Activated CD4-positive, alpha-beta T cell treated with anti-CD3 and anti-CD28 coated beads for 4 hours (primary cell): ENCODE measurements at places on chromosomes 11 and 22.
A peak's percentile ranks its signal among the peaks of the same experiment; 100 is the strongest.

- no peak for DNase-seq
These were observed 10.1 kb downstream of the TSPAN4 start for GRCh38 chr11:852762-853161.

DNA sequence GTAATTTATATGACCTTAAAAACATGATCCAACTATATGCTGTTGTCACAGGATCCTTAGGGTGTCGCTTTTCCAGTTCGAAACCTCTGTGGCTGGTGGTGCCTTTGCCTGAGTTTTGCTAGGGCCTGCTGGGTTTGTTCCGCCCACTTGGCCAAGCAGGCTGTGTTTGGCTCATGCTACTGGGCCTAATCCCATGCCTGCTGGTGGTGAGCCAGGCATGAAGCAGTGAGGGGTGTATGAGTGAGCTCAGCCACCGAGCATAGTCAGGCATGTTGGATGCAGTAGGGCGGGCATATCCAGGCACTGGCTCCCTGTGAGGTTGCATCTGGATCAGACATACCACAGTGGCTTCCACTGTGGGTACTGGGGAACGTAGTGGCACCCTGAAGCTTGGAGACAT is 16.3 kb downstream of the NPAT start:
- DNase-seq, result no peak

DNA sequence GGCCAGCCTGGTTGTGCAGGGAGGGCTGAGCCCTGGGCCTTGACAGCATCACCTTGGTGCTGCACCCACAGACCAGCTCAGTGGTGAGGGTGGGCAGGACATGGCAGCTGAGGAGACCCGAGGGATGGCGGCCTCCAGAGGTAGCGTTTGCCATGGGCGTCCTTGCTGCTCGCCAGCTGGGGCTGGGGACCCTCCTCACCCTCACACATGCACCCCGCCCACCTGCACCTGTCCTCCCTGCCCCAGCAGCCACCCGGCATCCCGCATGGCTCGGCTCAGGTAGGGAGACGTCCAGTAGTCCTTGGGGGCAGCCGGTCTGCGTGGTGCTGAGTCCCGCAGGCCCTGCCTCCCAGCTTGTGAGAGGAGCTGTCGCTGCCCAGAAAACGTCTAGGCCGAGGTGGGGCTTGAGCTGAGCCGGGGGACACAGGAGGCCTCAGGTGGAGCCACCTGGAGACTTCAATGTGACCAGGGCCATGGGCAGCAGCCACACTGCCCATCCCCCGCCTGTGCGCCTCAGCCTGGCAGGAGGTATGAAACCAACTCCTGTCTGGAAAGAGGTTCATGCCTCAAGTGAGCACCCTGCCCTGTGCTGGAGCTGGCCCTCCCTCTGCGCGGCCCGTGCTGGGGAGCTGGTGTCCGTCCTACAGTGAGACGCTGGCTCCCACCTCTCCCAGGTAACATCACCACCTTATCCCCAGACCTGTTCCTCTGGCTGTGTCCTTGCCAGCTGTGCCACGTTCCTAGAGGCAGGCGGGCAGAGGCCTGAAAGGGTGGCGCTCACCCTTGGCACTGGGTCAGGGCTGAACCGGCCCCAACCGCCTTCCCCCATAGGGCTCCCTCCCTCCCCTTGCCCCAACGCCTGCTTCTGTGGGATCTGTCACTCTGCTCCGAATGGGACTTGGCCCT is 3.3 kb upstream of the TRABD start:
- DNase-seq, result no peak

DNA sequence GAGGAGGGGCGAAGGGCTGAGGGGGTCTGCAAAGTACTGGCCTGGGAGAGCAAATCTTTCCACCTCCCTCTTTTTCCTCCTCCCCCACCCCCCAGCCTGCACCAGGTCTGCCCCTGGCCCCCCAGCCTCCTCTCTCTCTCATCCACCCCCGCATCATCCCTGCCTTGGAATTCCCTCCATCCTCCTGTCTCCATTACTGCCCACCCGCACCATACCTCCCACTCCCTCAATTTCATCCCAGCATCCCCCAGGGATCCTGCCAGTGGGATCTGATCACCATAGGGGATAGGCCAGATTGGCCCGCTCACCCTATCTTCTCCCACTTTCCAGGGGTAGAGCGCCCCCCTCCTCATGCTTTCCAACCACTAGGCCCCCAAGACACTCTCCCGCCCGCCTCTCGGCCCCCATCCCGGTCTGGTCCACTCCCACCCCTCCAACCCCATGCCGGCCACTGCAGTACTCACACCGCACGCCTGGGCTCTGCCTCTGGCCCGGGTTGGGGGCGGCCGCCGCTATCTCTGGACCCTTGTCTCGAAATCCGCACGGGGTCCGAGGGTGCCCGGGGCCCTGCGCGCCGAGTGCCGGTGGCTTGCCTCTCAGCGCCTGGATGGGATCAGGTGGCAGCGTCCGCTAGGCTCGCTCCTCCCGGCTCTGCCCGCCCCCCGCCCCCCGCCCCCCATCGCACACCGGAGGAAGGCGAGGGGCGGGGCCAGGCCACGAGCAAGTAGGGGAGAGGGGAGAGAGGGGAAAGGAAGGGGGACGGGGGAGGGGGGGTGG is at the start of gene GAL3ST3:
Gene GAL3ST3 (minus strand): TSS at position 615 of the 777 bp plus-strand sequence. CDS start 3,746 bp downstream, outside the sequence.
- DNase-seq, result no peak

DNA sequence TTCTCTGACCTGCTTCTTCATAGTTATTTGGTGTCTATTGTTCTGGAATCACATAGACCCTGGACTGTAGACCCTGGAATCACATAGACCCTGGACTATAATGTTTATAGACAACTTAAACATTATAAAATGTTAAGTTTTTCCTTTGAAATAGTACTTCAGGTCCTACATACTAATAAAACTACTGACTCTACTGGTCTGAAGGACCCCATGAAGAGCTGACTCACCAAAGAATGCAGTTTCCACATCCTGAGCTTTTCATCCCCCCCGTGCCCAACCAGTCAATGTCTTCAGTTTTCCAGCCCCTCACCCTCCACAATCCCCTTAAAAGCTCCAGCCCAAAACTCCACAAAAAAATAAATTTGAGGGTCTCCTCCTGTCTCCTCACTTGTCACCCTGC is 6.6 kb upstream of the PLEKHA7 start:
- DNase-seq, result no peak

- DNase-seq, result no peak
These were observed 39.3 kb downstream of the CAPN1 start for GRCh38 chr11:65221026-65221425.

GRCh38 chr11:63510360-63511047 is 4.6 kb downstream of the LGALS12 start:
- no peak for DNase-seq

DNA sequence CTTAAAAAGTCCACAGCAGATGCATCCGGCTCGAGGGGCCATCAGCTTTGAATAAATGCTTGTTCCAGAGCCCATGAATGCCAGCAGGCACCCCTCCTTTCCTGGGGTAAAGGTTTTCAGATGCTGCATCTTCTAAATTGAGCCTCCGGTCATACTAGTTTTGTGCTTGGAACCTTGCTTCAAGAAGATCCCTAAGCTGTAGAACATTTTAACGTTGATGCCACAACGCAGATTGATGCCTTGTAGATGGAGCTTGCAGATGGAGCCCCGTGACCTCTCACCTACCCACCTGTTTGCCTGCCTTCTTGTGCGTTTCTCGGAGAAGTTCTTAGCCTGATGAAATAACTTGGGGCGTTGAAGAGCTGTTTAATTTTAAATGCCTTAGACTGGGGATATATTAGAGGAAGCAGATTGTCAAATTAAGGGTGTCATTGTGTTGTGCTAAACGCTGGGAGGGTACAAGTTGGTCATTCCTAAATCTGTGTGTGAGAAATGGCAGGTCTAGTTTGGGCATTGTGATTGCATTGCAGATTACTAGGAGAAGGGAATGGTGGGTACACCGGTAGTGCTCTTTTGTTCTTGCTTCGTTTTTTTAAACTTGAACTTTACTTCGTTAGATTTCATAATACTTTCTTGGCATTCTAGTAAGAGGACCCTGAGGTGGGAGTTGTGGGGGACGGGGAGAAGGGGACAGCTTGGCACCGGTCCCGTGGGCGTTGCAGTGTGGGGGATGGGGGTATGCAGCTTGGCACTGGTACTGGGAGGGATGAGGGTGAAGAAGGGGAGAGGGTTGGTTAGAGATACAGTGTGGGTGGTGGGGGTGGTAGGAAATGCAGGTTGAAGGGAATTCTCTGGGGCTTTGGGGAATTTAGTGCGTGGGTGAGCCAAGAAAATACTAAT is 1.9 kb downstream of the NEAT1 start:
- DNase-seq, result peak; percentile 73

DNA sequence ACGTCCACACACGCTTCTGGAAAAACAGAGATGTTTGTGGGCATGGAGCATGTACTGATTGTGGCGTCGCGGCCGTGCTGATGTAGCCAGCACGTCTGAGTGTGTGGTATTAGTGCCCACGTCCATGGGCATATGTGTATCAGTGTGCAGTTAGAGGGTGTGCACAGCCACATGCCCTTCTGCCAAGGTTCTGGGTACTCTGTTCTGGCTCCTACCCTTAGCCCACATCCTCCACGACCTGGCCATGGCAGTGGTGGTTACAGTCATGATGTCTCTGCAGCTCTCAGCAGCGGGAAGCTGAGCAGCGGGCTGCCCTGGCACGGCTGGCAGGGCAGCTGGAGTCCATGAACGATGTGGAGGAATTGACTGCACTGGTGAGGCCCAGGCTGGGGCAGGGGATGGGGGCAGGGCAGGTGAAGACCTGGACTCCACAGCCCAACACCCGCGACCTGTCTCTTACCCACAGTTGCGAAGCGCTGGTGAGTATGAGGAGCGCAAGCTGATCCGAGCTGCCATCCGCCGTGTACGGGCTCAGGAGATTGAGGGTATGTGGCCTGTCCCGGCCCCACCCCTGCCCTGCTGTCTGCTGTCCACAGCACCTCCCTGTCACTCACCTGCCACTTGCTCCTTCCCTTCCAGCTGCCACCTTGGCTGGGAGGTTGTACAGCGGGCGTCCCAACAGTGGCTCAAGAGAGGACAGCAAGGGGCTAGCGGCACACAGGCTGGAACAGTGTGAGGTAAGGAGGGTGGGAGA is 7.3 kb downstream of the SMTN start:
- DNase-seq, result no peak

DNA sequence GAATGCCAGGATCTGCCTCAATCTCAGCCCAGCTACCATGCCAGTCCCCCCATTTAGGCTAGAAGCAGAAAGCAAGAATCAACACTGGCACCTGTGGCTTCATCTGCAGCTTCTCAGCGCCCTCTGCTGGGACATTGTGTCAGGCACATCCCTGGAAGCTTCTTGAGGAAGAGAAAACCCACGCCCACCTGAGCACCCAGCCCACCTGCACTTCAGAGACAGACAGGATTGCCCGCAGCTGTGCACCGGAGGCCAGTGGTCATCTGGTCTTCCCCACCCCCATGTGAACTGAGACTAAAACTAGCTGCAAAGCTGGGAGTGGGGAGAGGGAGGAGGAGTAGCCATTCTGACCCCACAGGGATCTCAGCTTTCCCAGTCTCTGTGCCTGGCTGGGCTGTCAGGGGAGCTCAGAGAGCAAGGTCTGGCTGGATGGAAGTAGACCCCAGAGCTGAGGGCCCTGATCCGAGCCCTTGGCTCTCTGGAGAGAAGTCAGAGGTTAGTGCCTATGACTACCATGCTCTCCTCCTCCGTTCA is 66.8 kb downstream of the FEZ1 start:
- peak; percentile 42 for DNase-seq

DNA sequence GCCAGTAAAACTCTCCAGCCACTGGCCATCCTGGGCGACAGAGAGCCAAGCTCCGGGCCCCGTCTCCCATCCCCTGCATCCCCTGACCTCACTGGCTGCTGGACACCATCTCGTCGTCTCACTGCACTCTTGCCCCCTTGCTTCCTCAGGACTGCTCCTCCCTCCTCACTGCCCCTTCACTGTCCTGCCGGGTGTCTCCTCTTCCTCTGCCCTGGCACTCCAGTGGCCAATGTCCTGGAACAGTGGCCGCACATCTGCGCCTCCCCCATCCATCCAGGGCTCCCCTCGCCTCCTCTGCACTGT is 800.4 kb downstream of the BRD1 start:
- no peak for DNase-seq

DNA sequence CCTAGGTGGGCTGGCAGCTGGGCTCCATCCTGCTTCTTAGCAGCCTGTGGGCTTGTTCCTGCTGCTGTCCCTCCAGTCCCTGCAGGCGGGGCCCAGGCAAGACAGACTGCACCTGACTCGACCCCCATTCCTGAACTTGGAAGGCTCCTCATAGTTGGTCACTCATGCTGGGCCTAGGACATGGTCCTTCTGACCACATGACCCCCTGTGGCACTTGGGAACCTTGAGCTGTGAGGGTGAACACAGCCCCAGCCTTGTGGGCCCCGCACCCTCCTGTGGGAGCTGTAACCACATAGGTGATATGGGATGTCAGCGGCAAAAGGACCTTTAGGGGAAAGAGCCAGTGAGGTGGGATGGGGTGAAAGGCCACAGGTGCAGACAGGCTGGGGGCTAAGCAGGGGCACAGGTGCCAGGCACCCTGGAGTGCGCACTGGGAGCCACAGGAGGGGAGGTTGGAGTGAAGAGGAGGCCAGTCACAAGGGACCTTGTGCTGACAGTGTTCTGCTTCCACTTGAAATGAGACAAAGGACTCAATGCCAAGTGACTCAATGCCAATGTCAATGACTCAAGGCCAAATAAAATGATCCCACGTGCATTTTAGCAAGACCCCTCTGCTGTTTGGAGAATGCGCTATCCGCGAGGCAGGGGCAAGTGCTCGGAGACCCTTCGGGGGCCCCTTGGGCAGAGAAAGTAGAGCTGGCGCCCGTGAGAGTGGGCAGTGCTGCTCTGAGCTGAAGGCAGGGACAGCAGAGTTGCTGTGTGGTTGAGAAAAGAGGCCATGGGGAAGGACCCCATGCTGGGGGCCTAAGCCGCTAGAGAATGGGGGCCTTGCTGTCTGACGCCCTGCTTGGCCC is 90.7 kb downstream of the MORC2 start:
- no peak for DNase-seq

DNA sequence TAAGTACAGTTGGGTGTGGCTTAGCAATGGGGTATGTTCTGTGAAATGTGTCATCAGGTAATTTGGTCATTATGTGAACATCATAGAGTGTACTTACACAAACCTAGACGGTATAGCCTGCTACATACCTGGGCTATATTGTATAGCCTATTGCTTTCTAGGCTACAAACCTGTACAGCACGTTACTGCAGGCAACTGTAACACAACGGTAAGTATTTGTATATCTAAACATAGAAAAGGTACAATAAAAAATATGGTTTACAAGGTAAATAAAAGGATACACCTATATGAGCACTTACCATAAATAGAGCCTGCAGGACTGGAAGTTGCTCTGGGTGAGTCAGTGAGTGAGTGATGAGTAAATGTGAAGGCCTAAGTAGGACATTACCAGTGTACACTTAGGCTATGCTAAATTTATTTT is 73.1 kb upstream of the GDPD4 start:
- no peak for DNase-seq

- no peak for DNase-seq
These were observed 4.4 kb upstream of the DDX17 start for GRCh38 chr22:38510416-38510970.

- no peak for DNase-seq
These were observed 442 bp downstream of the PELI3 start for GRCh38 chr11:66467034-66467659.
